ENCODE measurements at places on chromosomes 4 and X. TPM values are rescaled to one million over a fixed set of nuclear protein-coding genes. Genes with fewer than 3 reads are reported as not detected.

Gene STATH
- not detected for total RNA-seq

Gene RNF113A
- total RNA-seq = 10.2 TPM

Gene PROM1
- not detected for total RNA-seq

Gene CXCL1
- 4.1 TPM for total RNA-seq

Gene SAGE1
- total RNA-seq = not detected

Gene KANTR
- 7.8 TPM for total RNA-seq

Gene RAB41
- not detected for total RNA-seq

Gene TACR3
- 0.16 TPM for total RNA-seq

Gene BRS3
- not detected for total RNA-seq

Gene RAB9B
- 0.93 TPM for total RNA-seq

Gene SUPT20HL2
- not detected for total RNA-seq

Measured in left lung (tissue), 14 donors.